ENCODE measurements at places on chromosomes 7 and 10.

GRCh38 chr7:151309311-151309710 is 32.3 kb upstream of the NUB1 start:
- DNase-seq, result no peak

DNA sequence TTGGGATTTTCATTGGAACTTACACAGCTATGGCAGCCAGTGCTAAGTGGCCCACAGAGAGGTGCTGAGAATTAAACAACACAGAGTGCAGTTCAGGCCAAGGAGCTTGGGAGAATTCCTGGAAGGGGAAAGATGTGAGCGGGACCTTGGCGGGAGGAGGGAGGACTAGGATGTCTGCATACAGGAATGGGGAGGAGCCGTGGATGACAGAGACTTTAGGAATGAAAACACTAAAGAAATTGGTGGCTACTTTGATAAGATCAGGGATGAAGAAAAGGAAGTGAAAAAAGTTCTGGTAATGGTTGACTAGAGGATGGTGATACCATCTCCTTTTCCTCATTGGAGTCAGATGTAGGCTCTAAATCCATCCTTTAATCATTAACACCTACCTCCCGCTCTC is 234.2 kb upstream of the FZD8 start:
- no peak for DNase-seq

- DNase-seq, result no peak
These were observed 2.8 kb upstream of the ELN start for GRCh38 chr7:74025146-74025545.

DNA sequence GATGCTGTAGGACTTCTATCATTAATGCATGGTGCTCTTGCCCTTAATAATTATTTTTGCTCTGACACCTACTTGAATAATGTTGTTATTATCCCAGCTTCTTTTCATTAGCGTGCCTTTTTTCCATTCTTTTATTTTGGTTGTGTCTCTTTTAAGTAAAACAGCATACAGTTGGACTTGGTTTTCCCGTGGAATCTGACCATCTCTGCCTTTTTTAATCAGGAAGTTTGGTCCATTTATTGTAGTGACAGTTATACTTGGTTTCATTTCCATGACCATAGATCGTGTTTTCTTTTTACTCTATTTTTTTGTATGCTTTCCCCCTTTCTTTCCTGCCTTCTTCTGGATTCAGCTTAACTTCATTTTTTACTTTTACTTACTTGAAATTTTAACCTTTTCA is 4.6 kb downstream of the PAPOLB start:
- no peak for DNase-seq

DNA sequence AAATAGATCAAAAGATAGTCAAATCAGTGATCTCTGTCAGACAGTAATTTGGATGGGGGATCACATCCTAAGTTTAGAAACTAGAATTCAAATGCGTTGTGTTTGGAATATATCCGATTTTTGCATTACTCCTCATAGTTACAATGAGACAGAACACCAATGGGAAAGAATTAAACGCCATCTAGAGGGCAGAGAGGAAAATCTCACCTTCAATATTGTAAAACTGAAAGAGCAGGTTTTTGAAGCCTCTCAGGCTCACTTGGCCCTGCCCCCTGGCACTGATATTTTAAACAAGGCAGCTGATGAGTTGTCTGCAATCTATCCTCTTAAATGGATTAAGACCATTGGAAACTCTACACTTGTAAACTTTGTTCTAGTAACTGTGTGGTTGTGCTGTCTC is 17.7 kb downstream of the FRG2B start:
- no peak for DNase-seq

GRCh38 chr10:99531696-99532593 is 797 bp upstream of the NKX2-3 start:
- no peak for DNase-seq

GRCh38 chr7:101644879-101645278 is 15.8 kb upstream of the MYL10 start:
- DNase-seq, result no peak
